ENCODE measurements at places on chromosomes 11 and 22.

DNA sequence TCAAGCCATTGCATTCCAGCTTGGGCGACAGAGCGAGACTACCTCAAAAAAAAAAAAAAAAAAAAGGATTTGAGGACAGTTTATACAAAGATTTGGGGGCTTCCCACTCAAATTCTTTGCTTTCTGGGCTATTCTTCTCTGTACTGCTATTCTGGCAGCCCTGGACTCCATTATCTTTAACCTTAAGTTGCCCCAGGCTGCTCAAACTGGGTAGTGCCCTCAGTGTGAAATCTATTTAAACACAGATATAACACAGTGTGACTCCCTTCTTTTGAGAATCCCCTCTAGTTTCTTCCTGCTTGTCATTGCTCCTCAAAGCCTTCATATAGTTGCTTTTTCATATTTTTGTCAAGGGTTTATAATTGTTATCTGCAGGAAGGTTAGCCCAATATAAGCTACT, 49.5 kb upstream of the WEE1 start:
- no peak for DNase-seq

DNA sequence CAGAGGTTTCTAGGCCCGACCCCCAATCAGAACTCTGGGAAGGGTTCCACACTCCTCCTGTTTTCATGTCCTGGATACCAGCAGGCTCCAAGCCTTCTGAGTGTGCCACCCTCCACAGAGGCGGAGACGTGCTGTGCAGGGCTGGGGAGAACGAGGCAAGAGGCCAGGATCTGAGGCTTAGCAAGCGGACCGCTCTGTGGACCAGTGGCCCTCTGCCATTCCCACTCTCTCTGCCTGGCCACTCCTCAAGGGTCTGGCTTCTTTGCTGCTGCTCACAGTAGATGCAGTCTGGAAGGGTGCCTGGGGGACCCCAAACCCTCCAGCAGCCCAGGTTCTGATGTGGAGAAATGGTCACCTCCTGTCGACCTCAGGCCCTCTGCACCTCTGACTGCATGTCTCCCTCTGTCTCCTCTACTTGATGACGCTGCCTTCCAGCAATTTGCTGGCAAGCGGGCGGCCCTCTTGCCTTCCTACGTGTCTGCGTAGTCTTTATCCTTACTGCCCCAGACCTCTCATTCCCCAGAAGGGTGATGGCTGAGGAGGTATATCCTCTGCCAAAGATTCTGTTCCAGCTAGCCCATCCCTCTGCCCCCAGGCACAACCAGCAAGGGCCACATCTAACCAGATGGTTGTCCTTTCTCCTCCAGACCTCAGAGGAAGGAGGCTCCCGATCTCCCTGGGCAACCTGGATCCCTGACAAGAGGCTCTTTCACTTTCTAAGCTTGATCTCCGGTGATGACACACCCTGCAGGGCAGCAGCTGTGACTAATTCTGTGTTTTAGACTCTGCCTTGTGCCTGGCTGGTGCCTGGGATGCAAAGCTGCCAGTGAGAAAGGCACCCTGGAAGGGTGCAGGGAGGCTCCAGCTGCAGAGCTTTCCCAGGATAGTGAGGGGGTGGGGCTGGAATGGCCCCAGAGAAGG, 87.3 kb downstream of the NAT10 start:
- DNase-seq = no peak

GRCh38 chr11:133219543-133219942, 312.8 kb downstream of the OPCML start:
- DNase-seq = no peak

GRCh38 chr11:10267821-10268220, 26.2 kb downstream of the SBF2 start:
- no peak for DNase-seq

DNA sequence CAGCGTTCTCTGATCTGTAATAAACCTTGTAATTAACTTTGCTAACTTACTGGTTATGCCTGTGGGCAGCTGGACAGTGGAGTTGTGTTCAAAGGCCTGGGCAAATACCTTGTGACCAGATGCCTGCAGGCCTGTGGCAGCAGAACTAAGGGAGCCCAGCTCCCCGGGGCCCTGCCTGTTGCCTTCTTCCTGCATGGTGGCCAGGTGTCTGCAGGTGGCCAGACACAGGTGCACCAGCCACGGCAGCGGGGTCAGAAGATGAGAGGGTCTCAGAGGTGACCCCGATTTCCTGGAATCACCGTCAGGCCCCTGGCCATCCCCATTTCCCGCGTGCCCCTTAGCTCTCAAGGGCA, 127.2 kb downstream of the OSBP2 start:
- DNase-seq = no peak

GRCh38 chr11:101211407-101211975, 81.9 kb upstream of the PGR start:
- DNase-seq = no peak

- no peak for DNase-seq
These were observed 143.6 kb downstream of the TEAD1 start for GRCh38 chr11:12817681-12818332.

GRCh38 chr11:88801484-88802123, 264.2 kb downstream of the GRM5 start:
- DNase-seq = no peak

GRCh38 chr11:118170231-118170630, 6.2 kb downstream of the SCN2B start:
- DNase-seq = no peak

GRCh38 chr11:1235901-1236315, 13.0 kb downstream of the MUC5B start:
- DNase-seq = no peak

GRCh38 chr22:22512951-22513350, 4.4 kb upstream of the ZNF280B start:
- DNase-seq = no peak

- no peak for DNase-seq
These were observed 8.4 kb upstream of the CD248 start for GRCh38 chr11:66325263-66325671.
